Skeletal muscle tissue (tissue), 5 donors: ENCODE measurements at places on chromosomes 4 and X. TPM values are rescaled to one million over a fixed set of nuclear protein-coding genes. Genes with fewer than 3 reads are reported as not detected.

TRPC5OS gene
- total RNA-seq: not detected

COL4A5 gene
- total RNA-seq: 17.2 TPM

RTL5 gene
- 3.1 TPM for total RNA-seq

MSX1 gene
- 1.6 TPM for total RNA-seq

SOWAHD gene
- 1.6 TPM for total RNA-seq

CYTL1 gene
- 2.1 TPM for total RNA-seq

EFHC2 gene
- under 0.01 TPM for total RNA-seq

KCNIP4 gene
- total RNA-seq: 0.52 TPM

TMEM144 gene
- 2.6 TPM for total RNA-seq

TLR2 gene
- 4.7 TPM for total RNA-seq

PYURF gene
- 52.2 TPM for total RNA-seq

SPANXN4 gene
- total RNA-seq: not detected

FGFBP2 gene
- total RNA-seq: not detected

RASL11B gene
- total RNA-seq: 6.3 TPM

PF4V1 gene
- not detected for total RNA-seq

PLXNA3 gene
- 9.9 TPM for total RNA-seq

KLKB1 gene
- 0.52 TPM for total RNA-seq

SETD7 gene
- total RNA-seq: 59.0 TPM

PRSS48 gene
- total RNA-seq: not detected

BEND4 gene
- under 0.01 TPM for total RNA-seq

PRSS12 gene
- total RNA-seq: 10.4 TPM

ARMCX4 gene
- total RNA-seq: 17.2 TPM

EGF gene
- total RNA-seq: 24.5 TPM

CDKN2AIP gene
- 7.3 TPM for total RNA-seq

RNF128 gene
- under 0.01 TPM for total RNA-seq

REPS2 gene
- 7.8 TPM for total RNA-seq

ARHGEF9 gene
- 16.2 TPM for total RNA-seq

CSAG1 gene
- not detected for total RNA-seq

HELQ gene
- total RNA-seq: 18.3 TPM

CCDC110 gene
- total RNA-seq: 0.52 TPM

SEPSECS gene
- total RNA-seq: 8.9 TPM

MMRN1 gene
- 9.4 TPM for total RNA-seq

PGAM4 gene
- not detected for total RNA-seq

SNX25 gene
- 12.5 TPM for total RNA-seq

CYP2U1 gene
- 5.2 TPM for total RNA-seq

UCP1 gene
- 1.0 TPM for total RNA-seq
